NCI-H2081 (cell line): ENCODE measurements at places on chromosomes 6 and 20.

GRCh38 chr6:73560182-73560732 is 39.4 kb upstream of the EEF1A1 start:
- peak; percentile 13 for DNase-seq

- no peak for DNase-seq
Measured at GRCh38 chr20:51959066-51959542, 156.8 kb upstream of the SALL4 start.

- no peak for DNase-seq
Measured at GRCh38 chr20:44409132-44409600, 53.7 kb downstream of the HNF4A start.

- no peak for DNase-seq
Measured at GRCh38 chr6:170597278-170597677, 12.8 kb upstream of the PDCD2 start.

DNA sequence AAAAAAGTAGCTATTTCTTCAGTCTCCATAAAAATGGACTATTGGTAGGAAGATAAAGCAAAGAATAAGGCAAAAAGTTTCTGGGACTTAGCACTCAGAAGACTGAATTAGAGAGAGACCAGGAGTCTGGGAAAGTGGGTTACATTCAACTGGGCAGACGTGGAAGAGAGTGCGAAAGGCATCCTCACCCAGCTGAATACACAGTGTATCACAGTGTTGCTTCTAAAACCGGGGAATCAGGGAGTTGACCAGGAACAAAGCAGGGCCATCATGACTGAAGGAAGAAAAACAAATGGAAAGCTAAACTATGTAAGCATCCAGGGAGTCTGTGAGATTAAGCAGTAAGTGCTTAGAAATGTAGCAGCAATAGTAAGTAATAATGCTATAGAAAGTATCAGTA is 452.9 kb upstream of the MAN1A1 start:
- no peak for DNase-seq

DNA sequence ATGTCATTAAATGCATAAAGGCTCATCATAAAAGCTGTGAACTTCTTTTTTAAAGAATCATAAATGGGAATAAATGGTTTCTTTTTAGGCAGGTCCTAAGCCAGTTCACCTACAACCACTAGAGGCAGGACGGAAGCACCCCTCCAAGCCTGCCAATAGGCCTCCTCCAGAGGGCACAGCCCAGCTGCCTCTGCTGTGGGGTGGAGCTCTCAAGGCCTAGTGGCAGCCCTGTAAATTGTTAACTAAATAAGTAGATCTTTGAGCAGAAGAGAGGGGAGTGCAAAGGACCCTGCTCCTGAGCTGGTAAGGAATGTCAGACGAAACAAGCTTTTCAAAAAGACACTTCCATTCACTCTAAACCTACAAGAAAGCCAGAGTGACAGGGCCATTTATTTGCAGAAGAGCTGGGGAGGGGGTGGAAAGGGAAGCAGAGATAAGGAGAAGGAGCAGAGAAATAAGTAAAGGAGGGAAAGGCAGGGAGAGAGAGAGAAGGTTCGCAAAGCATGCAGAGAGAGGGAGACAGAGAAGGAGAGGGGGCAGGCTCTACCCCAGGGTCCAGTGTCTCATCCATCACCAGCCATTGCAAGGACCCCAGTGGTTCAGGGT is 18.0 kb upstream of the MAFB start:
- DNase-seq: no peak

GRCh38 chr20:50048420-50049166 is 64.4 kb downstream of the UBE2V1 start:
- no peak for DNase-seq

DNA sequence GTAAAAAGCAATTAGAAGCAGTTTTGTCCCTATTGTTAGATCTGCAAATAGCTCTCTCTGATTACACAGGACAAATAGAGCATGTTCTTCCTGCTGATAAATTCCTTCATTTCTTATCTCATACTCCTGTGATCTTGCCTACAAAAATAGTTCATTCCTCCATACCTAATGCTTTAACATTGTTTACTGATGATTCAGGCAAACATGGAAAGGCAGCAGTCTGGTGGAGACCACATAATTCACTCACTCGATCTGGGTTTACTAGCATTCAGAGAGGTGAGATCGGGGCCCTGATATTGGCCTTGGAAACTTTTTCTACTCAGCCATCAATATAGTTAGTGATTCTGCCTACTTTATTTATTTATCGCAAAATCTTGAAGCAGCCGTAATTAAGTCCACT is 20.2 kb downstream of the HLA-DPA1 start:
- DNase-seq: no peak

DNA sequence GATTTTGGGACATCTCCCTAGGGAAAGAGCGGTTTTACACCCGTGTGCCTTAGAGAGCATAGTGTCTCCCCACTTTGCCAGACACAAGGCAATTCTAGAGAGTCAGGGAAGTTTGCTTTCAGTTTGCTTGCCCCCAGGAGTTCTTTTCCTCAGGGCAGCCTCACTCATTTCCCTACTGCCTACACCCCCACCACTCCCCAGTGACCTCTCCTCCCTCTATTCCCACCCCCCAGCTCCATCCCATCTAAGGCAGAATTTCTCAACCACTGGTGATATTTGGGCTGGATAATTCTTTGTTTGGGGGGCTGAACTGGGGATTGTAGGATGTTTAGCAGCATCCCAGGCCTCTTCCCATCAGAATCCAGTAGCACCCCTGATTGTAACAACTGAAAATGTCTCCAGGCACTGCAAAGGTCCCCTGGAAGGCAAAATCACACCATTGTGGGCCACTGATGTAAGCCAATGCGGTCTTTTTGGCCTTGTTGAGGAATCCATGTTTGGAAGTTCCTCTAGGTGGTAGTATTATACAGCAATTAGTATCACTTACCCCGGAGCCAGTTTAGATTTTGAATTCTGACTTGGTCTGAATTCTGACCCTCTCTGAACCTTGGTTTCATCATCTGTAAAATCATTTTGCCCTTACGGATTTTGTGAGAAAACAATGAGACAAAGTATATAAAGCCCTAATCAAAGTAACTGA is 1.3 kb downstream of the EPPIN start:
- DNase-seq: no peak
